Erythroblast (primary cell): ENCODE measurements at places on chromosomes 2 and 18.

- DNase-seq, result no peak
Observed at GRCh38 chr2:216474925-216475670, 23.5 kb upstream of the RPL37A start.

DNA sequence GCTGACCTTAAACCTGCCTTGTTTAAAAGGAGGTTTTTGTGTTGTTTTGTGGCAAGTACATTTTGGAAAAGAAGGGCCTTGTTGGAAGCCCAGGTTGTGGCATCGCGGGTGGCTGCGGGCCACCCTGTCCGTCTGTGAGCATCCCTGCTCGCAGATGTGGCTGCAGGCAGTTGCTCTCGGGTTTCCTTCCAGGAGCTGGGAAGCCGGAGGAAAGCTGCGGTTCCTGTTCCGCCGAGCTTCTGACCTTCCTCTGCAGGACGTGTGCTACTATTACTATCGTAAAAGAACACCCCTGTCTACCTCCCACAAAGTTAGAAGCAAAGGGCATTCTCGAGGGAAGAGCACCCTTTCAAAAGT lies 766 bp downstream of the MFF start:
- no peak for DNase-seq

GRCh38 chr2:128686497-128686859 lies 367.8 kb upstream of the HS6ST1 start:
- DNase-seq, result no peak

- no peak for DNase-seq
Observed at GRCh38 chr2:179234658-179235240, 29.9 kb downstream of the SESTD1 start.
